NCI-H510A (cell line): ENCODE measurements at places on chromosomes 13 and 19.

DNA sequence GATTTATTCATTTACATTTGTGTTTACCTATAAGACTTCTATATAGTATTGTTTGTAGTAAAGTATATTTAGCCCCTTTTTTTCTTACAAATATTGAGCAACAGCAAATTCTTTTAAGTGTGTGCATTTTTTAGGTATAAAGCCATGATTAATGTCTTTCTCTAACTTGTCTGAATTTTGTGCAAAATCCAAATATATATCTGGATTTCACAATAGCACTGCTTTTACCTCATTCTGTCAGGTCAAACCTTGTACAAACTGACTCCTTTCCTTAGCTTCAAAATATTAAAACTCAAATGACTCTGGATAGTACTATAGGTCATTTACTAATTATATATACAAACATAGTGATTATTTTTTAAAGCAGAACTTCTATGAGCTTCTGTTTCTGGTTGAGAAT, 563.0 kb upstream of the SPRY2 start:
- no peak for DNase-seq

- DNase-seq: no peak
Measured at GRCh38 chr19:44765033-44765948, 12.4 kb upstream of the CBLC start.

DNA sequence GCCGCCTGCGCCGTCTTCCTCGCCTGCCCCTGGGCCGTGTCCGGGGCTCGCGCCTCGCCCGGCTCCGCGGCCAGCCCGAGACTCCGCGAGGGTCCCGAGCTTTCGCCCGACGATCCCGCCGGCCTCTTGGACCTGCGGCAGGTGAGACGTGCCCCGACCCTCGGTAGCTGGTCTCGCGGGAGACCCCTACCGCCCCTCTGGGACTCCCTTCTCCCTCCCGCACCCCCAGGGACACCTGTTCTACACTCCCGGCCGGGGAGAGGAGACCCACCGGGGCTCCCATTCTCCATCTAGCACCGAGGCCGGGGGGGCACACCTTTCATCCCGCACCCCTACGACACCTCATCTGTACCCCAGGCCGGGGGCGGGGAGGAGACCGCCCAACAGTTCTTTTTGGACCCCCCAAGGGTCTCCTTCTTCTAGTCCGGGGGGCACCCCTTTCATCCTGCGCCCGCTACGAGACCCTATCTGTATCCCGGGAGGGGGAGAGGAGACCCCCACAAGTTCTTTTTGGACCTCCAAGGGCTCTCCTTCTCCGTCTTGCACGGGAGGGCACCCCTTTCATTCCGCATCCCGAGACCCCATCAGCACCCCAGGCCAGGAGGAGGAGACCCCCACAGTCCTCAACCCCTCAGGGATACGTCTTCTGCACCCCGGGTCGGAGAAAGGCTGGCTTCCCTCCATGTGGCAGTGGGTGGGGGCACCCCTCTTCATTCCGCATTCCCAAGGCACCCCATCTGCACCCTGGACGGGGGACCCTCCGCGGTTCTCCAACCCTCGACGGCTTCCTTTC, 533 bp downstream of the TNFSF9 start:
- DNase-seq: no peak

DNA sequence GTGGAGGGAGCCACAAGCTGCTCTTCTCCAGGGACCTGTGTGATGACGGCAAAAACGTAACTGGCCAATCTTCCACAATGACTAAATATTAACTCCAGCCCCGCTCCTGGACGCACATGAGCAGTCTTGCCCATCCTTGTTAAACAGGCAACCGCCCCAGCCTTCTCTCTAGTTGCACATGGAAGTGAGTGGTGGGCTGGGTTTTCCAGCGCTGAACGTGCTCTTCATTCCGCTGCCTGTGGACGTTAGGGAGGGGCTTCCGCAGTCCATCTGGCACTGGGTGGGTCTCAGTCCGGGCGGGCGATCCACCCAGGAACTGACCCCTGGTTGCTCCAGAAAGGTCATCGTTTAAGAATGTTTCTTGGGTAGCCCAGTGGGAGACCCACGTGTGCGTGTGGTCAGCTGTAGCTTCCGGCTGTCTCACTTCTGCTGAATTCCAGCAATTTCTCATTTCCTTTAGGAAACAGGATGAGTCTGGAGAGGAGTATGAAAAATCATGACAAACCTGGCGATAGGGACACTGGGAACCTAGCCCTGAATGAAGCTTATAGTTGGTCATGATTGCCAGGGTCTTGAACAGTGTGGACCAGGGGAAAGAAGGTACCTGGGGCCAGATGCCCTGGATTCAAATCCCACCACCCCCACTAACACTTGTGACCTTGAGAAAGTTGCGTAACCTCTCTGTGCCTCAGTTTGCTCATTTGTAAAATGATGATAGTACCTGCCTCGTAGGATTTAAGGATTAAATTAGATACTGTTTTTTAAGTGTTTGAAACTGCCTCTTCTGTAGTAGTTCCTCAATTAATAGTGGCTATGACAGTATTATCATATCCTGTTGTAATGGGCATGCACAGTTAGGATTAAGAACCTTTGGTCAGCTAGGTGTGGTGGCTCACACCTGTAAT, 92.6 kb downstream of the SIPA1L3 start:
- no peak for DNase-seq

DNA sequence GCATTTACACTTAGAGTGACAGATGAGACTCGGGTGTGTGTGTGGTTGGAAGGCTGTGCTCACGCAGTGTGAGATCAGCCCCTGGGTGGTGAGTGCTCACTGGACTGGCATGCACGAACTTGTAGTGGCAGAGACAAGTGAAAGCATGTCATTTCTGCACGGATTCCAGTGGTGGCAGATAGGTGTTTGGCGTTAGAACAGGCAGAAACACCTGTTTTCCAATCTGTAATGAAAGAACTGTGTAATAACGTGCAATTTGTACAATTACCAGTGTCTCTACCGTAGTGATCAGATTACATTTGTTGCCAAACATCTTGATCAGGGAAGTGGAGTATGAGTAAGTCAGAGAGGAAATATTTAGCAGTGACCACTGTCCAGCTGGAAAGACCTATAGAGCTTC, 8.2 kb downstream of the LAMP1 start:
- no peak for DNase-seq

DNA sequence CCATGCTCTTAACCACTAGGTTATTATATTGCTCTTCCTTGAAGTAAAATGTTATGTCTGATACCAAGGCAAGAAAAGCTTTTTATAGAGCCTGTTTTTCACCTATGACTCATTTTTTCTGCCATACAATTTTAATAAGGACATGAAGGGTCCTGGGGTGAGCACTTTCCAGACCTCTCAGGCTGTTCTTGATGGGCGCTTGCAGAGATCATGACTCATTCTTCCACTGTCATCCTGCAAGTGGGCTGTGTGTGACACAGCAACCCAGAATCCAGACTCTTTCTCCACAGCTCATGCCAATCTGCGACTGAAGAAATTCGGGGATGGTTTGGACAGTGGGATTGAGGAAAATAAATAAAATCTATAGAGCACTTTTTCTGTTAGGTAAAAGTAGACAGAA, 506.7 kb upstream of the NBEA start:
- DNase-seq: no peak

- no peak for DNase-seq
Measured at GRCh38 chr13:99282264-99283231, 24.4 kb upstream of the GPR18 start.

DNA sequence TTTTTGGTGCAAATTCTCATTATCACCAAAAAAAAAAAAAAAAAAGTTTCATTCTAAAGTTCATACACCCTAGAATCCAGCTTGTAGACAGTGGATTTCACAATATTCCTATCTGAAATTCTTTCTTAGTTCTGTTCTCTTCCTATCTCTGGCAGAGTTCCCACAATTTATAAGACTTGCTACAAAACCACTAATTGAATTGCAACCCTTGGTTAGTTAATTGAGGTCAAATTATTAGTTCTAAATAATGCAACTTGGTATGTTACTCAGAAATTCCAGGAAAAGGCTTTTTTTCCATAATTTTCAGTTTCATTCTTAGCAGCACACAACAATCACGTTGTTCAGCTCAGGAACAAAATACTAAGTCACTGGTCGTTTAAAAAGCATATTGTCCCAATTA, 58.5 kb downstream of the SPATA13 start:
- no peak for DNase-seq

DNA sequence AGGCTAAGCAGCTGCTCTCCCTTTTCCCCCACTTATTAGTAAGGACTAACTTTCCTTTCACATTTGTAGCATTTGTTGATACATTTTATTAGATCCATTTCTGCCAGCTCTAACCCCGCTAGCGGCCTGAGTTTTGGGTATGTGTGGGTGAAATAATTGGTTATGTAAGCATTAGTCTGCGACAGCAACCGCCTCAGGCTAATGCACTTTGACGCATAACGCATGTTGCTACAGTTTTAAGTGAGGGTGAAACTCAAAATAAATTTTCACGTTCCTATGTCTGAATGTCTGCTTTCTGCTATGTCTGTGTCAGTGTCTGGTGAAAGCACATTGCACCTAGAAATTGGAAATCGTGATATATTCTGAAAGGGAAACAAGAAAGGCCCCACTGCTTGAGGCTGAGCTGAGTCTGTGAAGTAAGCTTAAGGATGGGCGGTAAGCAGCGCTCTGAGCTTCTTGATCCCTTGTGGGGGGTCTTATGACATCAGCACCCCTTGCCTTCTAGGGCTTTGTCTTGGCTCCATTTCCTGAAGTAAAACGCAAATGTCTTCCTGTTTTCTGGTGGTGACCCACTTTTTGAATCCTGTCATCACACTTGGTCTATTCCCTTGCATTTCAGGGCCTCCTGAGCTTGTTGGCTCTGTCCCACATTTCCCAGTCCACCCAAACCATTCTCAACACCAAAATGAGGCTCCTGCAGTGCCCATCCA, 648.3 kb upstream of the ARGLU1 start:
- no peak for DNase-seq

DNA sequence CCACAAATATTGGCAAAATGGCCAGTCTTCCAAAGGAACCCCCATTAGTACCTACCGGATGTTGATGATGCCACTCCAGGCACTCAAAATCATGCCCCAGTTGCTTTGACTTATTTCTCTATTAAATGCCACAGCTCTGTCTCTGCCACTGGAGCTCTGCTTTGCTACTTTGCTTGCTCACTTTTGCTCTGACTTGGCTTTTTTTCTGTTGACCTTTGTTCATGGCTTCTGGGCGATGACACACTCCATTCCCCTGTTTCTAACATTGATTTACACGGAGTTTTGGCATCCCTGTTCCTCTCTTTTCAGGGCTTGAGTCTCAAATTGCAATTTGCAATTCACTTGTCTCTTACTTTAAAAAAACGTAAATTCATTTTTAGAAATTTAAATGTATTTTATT, 217.1 kb upstream of the SPRY2 start:
- DNase-seq: no peak

GRCh38 chr13:45907503-45907902, 56.0 kb upstream of the SIAH3 start:
- no peak for DNase-seq

DNA sequence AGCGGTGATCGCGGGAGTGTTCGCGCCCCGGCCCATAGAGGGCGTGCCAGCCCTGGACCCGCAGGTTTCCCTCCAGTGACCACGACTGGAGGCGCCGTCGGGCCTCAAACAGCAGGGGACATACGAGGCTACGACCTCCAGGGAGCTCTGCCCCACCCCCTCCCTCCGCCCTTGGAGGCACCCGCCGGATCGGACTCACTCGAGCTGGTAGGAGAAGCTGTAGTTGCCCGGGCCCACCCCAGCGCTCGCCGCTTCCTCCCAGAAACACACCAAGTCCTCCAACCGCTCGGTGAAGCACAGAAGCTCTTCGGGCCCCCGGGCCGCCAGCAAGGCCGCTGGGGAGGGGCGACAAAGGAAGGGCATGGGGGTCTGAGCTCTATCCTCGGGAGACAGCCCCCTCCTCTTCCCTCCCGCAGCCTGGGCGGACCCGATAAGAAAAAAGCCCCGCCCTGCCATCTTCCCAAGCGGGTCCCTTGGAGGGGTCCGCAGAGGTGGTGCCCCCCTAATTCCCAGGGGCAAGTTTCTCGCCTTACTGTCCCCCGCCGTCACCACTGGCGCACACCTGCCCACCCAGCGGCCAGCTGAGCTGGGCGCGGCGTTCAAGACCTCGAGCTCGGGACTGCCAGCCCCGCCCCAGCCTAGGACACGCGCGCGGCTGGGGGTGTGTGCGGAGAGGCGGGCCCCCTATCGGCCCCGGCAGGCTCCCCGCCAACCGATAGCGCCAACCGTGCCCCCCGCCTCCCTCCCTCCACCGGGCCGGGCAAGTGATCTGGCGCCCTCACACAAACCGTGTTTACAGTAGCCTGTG, 1.0 kb downstream of the EPOR start:
- peak; percentile 63 for DNase-seq

GRCh38 chr13:91308299-91308698, 39.2 kb upstream of the MIR17HG start:
- no peak for DNase-seq

DNA sequence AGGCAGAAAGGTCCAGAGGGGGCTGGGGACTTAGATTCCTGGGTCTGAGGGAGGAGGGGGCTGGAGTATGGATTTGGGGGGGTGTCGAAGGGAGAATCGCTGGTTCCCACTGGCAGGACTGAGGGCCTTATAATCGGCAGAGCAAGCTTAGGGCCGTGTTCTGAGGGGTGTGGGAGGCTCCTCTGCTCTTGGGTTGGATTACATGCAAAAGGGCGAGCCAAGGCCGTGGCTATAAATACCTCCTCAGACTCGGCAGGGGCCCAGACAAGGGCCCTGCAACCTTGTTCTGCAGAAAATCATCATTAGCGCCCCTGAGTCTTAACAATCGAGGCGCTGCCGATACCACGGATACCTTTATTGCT, 707 bp upstream of the MAMSTR start:
- no peak for DNase-seq

GRCh38 chr19:37468961-37469777, at the start of gene ZNF570:
ZNF570 (plus strand) TSS chr19:37469356; CDS start chr19:37470355, 999 bp downstream.
- peak; percentile 85 for DNase-seq

GRCh38 chr19:45899253-45899652, 3.2 kb downstream of the MYPOP start:
- DNase-seq: no peak

- DNase-seq: peak; percentile 71
Measured at GRCh38 chr13:93227280-93227877, 772 bp downstream of the GPC6 start.

GRCh38 chr19:4676955-4677731, 7.0 kb upstream of the MYDGF start:
- DNase-seq: peak; percentile 32

DNA sequence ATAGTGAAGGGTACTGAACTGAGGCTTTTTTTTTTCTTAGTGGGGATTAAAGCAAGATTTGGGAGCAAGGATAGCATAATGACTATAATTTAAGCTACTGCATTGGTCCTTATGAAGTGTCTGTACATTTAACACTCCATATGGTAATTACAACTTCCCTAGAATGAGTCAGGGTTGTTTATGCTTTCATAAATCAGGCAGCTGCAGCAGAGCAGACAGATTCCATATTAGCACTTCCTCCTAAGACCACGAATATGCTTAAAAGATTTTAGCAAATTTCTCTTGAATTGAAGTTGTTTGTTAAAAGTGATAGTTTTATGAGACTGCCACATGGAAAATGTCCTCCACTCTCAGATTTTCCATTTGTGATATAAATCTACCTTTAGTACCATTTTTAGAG, 401.1 kb upstream of the SPRY2 start:
- no peak for DNase-seq
